Urothelium cell line (cell line): ENCODE measurements at places on chromosomes 6 and 20.

GRCh38 chr6:120111001-120111400 lies 761.4 kb upstream of the MAN1A1 start:
- DNase-seq: no peak

- no peak for DNase-seq
These were observed 264.5 kb downstream of the CDH4 start for GRCh38 chr20:61516346-61517208.

DNA sequence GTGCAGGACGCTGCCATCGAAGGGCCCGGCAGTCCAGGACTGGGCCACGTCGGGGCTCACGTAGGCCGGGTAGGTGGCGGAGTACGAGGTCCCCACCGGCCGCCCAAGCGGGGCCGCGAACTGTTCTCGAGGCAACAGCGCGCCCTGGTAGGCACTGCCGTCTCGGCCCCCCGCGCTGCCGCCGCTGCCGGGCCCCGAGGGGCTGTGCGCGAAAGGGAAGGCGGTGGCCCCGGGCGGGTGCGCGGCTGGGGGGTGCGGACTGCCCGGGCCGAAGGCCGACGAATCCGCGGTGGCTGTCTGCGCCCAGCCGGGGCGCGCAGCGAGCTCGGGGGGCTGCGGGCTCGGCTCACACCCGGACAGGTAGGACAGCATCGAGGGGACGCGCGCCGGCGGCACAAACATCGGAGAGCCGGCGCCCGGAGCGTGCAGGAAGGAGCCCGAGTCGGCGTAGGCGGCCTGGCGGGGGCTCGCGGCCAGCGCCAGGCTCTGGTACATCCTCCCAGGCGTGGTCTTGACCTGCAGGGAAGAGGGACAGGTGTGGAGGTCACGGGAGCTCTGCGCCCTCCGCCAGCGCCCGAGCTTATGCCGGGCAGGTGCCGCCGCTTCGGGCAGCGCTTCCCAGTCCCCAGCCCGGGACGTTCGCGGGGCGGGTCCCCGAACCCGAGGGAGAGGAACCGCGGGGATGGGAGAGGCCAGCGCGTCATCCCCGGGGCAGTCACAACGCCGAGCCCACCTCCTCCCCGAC lies 596 bp downstream of the GATA5 start:
- peak; percentile 46 for DNase-seq

DNA sequence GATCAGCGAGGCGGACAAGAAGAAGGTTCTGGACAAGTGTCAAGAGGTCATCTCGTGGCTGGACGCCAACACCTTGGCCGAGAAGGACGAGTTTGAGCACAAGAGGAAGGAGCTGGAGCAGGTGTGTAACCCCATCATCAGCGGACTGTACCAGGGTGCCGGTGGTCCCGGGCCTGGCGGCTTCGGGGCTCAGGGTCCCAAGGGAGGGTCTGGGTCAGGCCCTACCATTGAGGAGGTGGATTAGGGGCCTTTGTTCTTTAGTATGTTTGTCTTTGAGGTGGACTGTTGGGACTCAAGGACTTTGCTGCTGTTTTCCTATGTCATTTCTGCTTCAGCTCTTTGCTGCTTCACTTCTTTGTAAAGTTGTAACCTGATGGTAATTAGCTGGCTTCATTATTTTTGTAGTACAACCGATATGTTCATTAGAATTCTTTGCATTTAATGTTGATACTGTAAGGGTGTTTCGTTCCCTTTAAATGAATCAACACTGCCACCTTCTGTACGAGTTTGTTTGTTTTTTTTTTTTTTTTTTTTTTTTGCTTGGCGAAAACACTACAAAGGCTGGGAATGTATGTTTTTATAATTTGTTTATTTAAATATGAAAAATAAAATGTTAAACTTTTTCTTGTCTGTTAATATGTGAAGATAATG lies 2.2 kb downstream of the HSPA1B start:
- no peak for DNase-seq

DNA sequence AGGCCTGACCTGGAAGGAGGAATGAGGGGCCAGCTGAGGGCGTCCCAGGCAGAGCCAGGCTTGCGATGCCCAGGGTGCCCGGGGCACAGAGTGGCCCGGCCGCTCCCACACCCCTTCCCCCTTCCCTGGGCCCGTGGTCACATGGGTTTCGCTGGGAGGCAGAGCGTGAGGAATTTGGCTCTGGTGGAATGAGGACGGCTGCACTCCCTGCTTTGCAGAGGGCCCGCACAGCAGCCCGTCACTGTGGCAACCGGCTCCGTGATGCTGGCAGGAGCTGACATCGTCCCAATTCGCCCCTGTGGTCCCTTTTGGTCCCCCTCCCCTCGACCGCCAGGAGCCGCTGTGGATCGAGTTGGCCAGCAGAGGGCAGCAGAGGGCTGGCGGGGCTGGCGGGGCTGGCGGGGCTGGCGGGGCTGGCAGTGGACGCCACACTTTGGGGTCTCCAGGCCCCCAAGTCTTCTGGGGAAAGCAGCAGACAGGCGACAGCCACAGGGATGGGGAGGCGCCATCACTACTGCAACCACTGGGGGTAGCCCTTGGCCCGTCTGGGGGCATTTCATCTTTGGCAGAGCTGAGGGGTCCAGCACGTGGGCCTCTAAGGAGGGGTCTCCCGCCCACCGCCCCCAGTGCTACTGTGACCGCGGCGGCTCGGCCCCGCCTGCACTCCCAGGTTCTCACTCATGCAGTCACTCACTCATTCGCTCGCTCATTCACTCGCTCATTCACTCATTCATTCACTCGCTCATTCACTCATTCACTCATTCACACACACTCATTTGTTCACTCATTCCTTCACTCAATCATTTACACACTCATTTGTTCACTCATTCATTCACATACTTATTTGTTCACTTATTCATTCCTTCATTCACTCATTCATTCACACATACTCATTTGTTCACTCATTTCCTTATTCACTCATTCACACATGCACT lies 49.7 kb upstream of the BHLHE23 start:
- peak; percentile 80 for DNase-seq

DNA sequence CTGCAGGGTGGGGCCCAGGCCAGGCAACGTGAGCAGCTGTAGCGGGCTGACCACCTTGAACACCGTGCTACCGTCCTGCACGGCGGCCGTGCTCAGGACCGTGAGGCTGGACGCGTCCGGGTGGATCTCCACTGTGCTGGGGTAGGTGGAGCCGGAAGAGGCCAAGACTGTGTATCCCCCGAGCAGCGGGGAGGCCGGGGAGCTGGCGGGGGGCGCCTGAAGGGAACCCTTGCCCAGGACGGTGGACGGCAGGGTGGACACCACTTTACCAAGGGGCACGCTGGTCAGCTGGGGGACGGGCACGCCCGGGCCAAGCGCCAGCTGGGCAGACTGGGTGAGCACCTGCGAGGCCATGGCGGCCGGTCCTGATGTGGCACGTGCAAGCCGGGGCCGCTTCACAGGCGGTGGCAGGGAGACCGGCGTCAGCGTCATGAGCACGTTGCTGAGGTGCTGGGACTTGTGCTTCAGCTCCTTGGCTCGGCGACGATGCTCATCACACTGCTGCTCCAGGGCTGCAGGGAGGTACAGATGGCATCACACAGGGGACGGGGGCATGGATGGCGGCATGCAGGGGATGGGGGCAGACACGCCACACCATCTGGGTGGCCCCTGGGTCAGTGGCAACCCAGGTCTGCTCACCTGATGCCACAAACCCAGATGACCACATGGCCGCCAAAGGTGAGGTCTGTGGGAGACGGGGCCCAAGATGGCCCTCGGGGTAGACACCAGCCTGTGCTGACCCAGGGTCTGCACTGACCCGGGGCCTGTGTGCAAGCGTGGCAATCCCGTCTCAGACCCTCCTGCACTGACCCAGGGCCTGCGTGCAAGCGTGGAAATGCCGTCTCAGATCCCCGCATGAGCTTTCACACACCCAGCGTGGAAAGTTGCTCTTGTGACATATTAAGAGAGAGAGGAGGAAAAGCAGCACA lies 16.4 kb upstream of the HELZ2 start:
- DNase-seq: no peak

DNA sequence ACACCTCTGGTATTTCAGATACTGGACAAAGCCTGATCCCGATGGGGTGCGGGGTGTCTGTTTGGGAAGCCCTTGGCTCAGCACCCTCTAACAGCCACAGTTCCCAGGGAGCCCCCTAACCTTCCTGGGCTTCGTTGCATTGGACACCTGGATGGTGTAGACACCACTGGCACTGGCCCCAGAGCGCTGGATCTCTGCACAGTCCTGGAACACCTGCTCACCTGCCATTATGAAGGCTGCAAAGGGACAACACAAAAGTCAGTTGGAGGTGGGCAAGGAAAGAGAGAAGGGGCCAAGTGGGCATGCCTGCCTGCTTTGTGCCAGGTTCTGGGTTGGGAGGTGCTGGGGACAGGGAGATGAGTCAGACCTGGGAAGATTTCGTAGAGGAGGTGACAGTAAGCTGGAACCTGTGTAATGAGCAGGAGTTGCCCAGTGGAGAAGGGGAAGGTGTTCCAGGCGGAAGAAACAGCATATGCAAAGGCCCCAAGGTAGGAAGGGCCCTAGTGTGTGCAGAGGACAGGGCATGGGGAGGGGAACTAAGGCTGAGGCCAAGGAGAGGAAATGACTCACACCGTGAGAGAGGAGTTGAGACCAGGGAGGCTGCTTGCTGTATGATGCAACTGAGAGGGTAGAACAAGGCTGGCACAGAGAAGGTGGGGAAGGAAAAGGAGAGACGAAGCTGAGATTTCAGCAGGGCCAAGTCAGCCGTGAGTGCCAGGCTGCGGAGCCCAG lies 34.9 kb downstream of the ANGPT4 start:
- DNase-seq: peak; percentile 85
